Cortex of kidney (tissue), 1 donor: ENCODE measurements at places on chromosomes 4 and X.

DNA sequence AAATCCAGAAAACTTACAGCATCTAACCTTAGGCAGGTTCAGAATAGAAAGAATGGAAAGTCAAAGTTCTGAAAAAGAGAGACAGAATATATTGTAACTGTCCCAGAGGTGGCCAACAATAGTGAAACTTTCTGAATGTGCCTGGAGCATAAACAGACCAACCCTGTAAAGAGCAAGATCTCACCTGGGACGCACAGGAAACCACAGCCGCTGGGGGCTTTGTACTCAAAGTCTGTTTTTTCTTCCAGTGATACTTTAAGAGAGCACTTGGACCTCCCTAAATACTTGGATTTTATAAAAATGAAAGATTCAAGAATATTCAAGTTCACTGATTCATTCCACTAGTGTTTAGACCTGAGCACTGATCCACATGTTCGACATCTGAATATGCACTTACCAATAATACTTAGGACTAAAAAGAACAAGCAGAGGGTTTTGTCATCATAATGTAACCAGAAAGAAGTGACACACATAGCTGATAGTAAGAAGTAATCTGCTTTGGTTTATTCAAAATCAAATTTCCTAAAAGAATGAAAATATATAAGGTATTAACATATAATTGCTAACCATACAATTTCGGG, 35.3 kb downstream of the ARAP2 start:
- DNase-seq: no peak

DNA sequence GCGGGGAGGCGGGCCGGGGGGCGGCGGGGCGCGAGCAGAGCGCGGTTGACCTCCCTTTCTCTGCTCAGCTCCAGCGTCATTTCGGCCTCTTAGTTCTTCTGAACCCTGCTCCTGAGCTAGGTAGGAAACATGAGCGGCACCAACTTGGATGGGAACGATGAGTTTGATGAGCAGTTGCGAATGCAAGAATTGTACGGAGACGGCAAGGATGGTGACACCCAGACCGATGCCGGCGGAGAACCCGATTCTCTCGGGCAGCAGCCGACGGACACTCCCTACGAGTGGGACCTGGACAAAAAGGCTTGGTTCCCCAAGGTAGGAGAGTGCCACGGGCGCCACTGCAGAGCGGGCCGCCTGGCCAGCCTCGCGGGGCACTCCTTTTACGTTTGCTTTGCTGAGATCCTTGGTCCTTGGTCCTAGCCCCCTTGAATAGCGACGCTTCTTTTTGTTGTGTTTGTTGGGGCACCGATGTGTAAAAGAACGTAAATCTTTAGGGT, at the start of gene HTATSF1:
Gene HTATSF1, plus strand, starts transcription at position 37 of the 497 bp plus-strand sequence. Its CDS starts 93 bp downstream, at position 130.
- DNase-seq: no peak

GRCh38 chrX:140664939-140665338, 44.6 kb upstream of the LINC00632 start:
- DNase-seq: no peak

GRCh38 chrX:16023790-16024734, 99.3 kb upstream of the GRPR start:
- DNase-seq: no peak
